NCI-H510A (cell line): ENCODE measurements at places on chromosomes 4 and X.
A peak's percentile ranks its signal among the peaks of the same experiment; 100 is the strongest.

DNA sequence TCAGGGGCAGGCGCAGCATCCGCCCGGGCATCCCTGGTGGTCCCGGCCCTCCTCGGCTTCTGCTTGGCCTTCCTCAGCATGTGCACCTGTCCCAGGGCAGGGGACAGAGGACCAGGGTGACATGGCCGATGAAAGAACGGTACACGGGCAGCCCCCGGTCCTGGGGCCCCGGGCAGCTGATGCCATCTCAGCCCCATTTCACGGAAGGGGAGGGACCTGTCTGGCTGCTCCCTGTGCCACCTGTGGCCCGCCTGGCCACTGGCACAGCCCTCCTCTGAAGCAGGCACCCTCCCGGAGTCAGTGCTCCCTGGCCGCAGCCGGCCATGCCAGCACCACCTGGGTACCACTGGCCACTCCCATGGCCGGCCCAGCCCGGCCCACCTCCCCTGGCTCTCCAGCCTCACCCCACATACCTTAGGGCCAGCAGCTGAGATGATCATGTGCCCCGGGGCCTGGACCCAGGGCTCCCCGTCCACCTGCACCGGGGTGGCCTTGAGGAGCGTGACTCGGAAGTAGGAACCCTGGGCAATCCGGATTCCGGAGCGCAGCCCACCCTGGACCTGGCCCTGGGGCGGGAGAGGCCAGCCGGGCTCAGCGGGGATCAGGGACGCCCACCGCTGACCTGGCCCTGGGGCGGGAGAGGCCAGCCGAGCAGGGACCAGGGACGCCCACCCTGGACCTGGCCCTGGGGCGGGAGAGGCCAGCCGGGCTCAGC is 12.6 kb downstream of the DGKQ start:
- DNase-seq, result no peak

- DNase-seq, result no peak
Measured at GRCh38 chrX:153685751-153686696, 1.7 kb upstream of the SLC6A8 start.

- no peak for DNase-seq
Measured at GRCh38 chr4:99564921-99565320, 1.1 kb upstream of the TRMT10A start.

DNA sequence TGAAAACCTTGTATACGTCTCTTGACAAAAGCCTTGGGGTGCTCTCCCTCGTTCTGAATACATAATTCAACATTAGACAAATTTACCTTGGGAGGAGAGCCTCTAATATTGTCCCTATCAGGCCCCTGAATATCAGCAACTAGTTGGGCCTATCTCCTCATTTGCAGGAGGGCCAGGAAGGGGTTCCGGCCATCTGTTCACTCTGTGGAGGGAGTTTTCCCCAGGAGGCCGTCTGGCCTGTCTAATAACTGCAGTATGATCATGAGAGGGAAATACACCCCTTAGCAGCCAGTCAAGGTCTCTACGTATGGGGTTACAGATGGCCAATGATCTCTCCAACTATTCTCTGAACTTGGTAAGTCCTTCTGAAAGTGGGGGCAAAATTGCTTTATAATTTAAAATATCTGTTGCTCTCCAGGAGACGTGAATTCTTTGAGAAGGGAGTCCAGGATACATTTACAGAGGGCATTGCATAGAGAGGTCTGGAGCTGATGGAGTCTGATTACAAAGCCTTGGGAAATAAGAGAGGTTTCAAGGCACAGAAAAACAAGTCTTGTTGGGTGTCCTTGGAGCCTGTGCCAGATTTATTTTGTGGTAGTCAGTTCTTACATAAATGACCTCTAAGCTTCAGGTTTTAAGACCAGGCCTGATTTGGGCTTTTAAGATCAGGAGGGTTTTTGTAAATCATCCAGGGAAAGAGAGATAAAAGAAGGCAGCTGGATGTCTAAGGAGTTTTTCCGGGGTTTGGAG is 48.2 kb upstream of the UXT start:
- DNase-seq, result no peak

DNA sequence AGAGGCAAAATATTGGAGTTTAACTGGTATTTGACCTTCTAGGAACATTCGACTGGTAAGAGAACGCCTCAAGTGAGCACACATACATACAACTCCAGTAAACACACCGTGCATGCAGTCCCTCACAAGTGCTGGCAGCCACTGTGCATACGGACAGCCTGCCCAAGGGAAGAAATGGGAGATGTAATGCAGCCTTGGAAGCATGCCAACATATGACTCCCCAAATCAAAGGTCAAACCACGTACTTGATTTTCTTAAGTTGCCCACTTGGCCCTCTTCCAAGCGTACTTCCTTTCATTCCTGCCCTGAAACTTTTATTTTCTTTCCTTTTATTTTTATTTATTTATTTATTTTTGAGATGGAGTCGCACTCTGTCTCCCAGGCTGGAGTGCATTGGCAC is 206.6 kb downstream of the SPRY1 start:
- DNase-seq, result no peak

DNA sequence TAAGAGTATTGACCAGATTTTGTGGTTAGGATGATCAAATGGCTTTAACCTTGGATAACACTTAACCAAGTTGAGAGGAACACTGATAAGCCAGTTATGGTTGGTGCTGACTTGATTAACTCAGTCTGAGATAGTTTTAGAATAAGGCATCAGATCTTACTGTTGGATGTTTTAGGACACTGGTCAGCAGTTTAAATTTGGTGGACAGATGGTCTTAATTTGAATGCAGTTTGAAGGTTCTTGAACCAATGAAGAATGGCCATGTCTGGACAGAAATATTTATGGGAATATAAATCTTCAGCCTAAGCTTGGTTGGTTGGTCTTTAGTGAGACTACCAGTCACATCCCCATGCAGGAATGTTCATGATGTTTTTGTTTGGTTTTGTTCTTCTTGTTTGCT is 2.6 kb upstream of the GIMD1 start:
- DNase-seq, result no peak

DNA sequence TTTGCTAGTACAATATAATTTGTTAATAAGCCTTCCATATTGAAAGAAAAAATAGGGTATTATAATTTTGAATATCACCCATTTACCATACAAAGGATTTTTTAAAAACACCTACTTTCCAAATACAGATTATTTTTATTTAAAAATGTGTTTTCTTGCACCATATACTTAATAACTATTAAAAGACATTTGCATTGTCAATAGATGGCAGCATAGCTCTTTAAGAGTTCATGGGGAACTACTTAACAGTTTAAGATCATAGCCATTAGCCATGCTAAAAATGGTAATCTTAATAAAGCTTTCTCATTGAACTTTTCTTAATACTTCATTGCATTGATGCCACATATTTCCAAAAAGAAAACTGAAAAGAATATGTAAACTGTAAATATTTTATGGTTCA is 1995.9 kb downstream of the C4orf33 start:
- no peak for DNase-seq

DNA sequence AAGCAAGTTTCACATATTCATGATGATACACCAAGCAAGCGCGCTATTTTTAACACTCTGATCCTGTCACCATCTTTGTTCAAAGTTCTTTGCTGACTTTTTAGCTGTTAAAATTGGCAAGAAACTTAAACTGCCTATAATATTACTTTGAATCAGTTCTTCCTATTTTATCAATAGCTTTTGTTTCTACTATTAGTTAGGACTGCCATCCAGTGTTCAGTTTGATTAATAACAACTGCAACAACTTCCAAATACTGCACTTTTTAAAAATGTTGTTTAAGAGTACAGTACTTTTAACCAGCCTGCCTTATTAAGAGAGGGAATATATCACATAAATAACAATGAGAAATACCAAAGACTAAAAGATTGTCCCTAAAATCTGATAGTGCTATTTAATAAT is 614.3 kb downstream of the FAM133A start:
- no peak for DNase-seq

- no peak for DNase-seq
Measured at GRCh38 chr4:184763150-184763780, 29.4 kb upstream of the CENPU start.

DNA sequence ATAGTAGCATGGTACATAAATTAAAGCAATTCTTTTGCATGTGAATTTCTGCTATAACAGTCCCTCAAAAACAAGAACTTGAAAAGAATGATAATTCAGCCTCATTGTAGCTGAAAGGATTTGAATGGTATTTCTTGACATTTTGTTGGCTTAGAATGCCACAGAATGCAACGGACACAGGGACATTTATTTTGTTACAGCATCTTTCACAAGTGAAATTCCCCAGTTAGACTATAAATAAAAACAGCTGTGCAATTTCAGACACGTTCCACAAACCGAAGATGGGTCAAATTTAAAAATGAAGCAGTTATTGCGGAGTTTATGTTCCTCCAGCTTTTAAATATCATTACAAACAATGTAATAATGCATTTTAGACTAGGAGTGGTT is 82.8 kb upstream of the AMELX start:
- DNase-seq, result no peak

GRCh38 chr4:159401791-159402380 is 299.0 kb downstream of the RAPGEF2 start:
- DNase-seq, result no peak

GRCh38 chr4:76200771-76201231 is 12.8 kb downstream of the SCARB2 start:
- DNase-seq, result peak; percentile 94

GRCh38 chr4:105637408-105638176 is 70.9 kb downstream of the INTS12 start:
- peak; percentile 55 for DNase-seq

DNA sequence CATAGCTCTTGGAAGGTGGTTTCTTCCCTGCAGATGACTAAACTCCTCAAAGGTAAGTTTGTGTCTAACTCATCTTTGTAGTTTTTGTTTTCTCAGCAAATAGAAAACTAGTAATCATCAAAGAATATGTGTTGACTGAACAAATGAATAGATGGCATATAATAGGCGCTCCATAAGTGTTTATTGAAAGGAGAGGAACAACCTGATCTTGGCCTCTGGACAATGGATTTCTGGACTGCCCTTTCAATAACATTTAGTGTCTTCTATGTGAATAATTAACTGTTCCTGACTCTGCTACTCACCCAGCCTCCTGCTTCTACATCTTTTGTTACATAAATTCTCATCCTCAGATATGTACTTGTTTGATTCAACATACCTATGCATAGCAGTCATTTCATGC is 399.1 kb downstream of the PPP1R2C start:
- DNase-seq, result no peak

- DNase-seq, result no peak
Measured at GRCh38 chr4:37662861-37663390, 23.2 kb downstream of the RELL1 start.

DNA sequence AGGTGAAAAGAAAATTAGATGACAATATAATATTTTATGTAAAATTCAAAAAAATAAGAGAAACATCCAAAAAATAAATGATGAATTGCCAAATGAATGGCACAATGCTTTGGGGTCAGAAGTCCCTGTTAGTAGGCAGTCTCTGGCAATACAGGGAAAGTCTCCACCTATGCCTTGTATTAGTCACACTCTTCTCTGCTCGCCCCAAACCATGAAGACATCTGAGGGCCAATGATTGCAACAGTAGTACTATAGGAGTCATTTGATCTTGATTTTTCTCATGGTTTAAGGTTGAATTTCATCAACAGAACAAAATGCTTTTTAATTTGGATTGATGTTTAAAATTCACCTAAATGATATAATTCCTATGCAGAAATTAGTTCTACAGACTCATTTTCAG is 3.9 kb upstream of the PRSS12 start:
- DNase-seq, result no peak

- no peak for DNase-seq
Measured at GRCh38 chrX:64850371-64851082, 125.7 kb downstream of the ZC4H2 start.

DNA sequence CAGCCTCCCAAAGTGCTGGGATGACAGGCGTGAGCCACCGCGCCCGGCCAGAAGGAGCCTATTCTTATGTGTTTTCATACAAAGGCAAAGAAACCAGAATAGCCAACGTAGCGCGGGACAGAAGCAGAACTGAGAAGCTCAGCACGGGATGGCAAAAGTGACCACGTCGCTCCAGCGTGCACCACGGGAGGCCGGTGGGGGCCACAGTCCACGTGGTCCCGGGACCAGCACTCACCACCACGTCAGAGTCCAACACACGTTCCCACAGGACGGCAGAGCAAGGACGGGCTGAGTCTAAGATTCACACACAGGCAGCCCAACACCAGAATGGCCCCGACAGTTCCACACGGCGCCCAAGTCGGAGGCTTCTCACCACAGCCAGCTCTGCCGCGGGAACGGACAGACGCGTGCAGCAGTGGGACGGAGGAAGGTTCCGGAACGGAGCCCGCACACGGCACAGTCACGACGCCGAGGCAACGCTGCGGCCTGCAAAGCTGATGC is 18.8 kb upstream of the GTPBP6 start:
- no peak for DNase-seq

GRCh38 chrX:16451334-16451733 is 198.6 kb upstream of the S100G start:
- DNase-seq, result no peak

- DNase-seq, result no peak
Measured at GRCh38 chrX:73855546-73855945, 292.5 kb downstream of the CHIC1 start.

DNA sequence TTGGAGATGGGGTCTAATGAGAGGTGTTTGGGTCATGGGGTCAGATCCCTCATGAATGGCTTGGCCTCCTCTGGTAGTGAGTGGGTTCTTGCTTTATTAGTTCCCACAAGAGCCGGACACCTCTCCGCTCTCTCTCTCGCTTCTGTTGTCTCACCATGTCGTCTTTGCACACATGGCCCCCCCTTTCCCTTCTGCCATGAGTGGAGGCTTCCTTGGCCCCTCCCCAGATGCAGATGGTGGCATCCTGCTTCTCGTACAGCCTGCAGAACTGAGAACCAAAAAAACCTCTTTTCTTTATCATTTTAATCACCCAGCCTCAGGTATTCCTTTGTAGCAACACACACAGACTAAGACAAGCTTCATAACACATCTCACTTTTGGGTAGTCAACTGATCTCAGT is 49.6 kb upstream of the SPRY1 start:
- DNase-seq, result no peak

GRCh38 chrX:7242613-7243012 is 94.7 kb upstream of the PUDP start:
- no peak for DNase-seq

DNA sequence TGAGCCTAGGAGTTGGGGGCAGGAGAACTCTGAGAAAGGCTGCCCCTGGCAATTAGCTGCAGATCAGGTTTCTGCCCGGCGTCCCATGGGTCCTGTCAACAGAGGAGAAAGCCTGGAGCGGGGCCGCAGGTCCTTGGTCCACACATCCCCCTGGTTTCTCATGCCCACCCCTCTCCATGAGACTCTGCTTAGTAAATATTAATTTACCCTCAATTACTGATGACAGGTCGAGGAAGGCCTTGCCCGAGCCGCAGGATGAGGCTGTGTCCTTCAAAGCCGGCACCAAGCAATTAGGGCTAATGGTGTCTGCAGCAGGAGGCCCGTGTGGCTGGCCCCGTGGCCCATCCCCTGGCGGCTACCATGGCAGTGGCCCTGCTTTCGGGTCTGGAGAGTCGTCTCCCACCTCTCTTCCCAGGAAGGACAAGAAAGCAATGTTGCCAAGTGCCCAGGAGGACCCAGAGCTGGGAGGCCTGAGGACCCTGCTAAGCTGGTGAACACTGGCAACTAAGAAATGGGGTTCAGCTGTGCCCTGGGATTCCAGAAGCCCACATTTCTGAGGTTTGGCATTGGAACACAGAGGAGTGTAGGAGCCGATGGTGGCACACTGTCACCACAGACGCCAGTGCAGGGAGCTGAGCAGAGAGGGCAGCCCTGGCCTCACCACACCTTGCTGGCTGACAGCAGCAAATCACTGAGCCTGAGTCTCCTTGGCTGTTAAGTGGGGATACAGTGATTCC is 114.6 kb downstream of the CPZ start:
- DNase-seq, result no peak

- DNase-seq, result no peak
Measured at GRCh38 chr4:150278206-150278605, 200.0 kb downstream of the DCLK2 start.

GRCh38 chrX:122517786-122518185 is 666.3 kb upstream of the GRIA3 start:
- DNase-seq, result no peak
